Activated T-helper 1 cell treated with Interleukin-2 at 50 U/mL for 16 hours (primary cell): ENCODE measurements at places on chromosomes 1 and 21.

DNA sequence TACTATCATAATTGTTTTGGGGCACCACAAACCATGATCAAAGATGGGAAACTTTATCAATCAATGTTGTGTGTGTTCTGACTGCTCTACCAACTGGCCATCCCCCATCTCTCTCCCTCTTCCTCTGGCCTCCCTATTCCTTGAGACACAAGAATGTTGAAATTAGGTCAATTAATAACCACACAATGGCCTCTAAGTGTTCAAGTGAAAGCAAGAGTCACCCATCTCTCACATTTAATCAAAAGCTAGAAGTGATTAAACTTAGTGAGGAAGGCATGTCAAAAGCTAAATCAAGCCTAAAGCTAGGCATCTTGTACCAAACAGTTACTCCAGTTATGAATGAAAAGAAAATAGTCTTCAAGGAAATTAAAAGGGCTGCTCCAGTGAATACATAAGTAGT is 390.3 kb upstream of the NFIA start:
- DNase-seq = no peak

DNA sequence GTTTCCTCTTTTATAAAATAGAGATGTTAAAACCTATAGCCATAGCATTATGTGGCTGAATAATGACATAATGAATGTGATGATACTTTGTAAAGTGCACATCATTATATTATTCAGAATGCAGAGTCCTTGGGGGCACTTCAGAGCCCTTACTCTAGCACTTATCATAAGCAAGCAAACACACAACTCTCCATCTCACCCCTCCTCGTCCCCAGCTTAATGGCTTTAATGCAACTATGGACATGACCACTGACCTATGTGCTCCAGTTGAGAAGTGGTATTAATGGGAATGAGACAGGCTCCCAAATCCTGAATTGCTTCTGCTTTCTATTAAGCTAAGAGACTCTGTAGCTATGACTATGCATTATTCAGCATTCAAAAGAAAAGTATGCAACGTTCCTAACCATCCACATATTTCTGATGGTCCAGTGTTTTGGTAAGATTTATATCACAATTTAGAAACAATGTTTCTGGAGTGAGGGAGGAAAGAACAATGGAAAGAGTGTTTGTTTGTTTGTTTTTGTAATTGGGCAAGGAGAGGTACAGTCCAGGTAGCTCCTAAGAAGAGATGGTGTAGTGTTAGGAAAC is 194.0 kb upstream of the PLXNA2 start:
- DNase-seq = no peak

- DNase-seq = no peak
Measured at GRCh38 chr1:117615474-117615873, 9.6 kb downstream of the TENT5C start.

DNA sequence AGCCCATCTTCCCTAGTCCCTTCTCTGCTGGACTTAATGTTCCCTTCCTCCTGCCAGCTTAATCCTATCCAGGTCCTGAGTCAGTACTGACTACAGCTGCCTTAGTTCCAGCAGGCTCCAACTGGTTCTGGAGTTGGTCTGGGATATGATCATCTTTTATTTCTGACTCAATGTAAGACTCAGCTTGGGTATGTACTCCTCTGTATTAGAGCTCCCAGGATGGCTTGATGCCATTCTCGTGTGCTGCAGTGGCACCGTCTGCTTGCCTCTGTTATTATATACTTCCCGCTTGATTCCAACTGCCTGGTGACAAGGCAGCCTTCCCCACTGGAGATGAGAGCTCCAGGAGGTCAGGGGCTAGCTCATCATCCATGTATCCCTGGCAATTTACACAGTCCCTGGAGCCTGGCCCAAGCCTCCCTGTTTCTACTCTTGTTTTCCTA is 164.4 kb upstream of the DPT start:
- DNase-seq = no peak

- DNase-seq = no peak
Measured at GRCh38 chr1:90724361-90724760, 7.3 kb upstream of the BARHL2 start.

GRCh38 chr21:38467374-38467773 is 30.9 kb downstream of the ERG start:
- no peak for DNase-seq
